HCT116 (cell line): ENCODE measurements at places on chromosomes 5 and 9.

DNA sequence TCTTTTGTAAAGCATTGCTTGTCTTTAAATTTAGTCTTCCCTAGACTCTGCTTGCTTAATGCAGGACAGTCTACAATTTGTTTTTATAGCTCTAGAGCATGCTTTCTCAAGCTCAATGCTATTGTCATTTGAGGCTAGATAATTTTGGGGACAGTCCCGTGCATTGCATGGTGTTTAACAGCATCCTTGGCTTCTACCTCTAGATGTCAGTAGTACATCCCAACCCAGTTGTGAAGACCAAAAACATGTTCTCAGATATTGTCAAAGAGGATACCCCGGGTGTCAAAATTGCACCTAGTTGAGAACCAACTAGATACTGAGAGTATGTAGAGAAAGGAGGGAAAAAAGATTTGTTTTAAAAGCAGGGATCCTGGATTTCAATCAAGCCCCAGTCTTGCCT is 277.5 kb downstream of the CEMIP2 start:
- DNase-seq = no peak

- no peak for DNase-seq
These were observed 6.3 kb upstream of the IL3 start for GRCh38 chr5:132054031-132054696.

DNA sequence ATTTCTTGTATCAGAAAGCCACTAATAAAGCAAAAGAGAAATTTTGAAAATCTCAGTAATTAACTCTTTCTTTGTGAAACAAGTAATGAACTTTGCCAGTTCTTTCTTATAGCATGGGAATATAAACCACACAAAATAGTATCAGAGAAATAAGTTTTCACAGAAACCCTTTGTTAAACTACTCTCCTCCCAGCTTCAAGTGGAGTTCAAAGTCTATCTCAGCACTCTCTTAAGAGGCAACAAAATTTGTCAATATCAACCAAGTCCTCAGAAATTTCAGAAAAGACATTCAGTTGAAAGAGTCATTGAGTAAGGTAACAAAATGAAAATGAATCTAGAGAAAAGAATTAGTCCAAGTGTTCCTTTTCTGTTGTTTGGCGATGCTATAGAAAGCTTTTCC is 89.3 kb downstream of the NTRK2 start:
- no peak for DNase-seq

GRCh38 chr9:109950710-109951443 is 170.9 kb downstream of the PALM2AKAP2 start:
- DNase-seq = no peak

- no peak for DNase-seq
These were observed 11.2 kb downstream of the MRPS27 start for GRCh38 chr5:72308853-72309191.

DNA sequence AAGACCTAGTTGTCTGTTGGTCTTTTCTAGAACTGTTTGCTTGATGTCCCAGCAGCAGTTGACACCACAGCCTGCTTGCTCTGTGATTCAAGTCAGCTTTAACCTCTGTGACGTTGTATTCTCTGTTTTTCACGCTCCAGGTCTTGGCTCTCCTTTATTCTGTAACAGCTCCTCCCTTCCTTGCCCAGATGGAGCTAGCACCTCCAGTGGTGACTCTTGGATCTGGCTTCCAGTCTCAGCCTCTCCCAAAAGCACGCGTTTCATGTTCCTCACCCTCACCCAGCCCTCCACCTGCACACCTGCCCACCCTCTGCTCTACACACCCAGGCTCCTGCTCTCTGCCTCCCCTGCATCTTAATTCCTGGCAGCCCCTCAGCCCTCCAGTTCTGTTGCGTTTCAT is 50.6 kb downstream of the DMRT1 start:
- DNase-seq = no peak

- DNase-seq = no peak
These were observed 75.2 kb downstream of the PLPP1 start for GRCh38 chr5:55459572-55459971.

- DNase-seq = no peak
These were observed 227.8 kb downstream of the PLK2 start for GRCh38 chr5:58232130-58232529.

- no peak for DNase-seq
These were observed 246.6 kb downstream of the ARL15 start for GRCh38 chr5:54063817-54064216.
